Esophagus muscularis mucosa (tissue), 4 donors: ENCODE measurements at places on chromosomes 7 and 10. TPM values are rescaled to one million over a fixed set of nuclear protein-coding genes. Genes with fewer than 3 reads are reported as not detected.

The GPRIN2 gene
- 1.3 TPM for total RNA-seq

The GSTO2 gene
- total RNA-seq, result 0.52 TPM

The ADAM22 gene
- 1.8 TPM for total RNA-seq

The ITIH5 gene
- total RNA-seq, result 35.0 TPM

The ST8SIA6 gene
- total RNA-seq, result 1.3 TPM

DNA sequence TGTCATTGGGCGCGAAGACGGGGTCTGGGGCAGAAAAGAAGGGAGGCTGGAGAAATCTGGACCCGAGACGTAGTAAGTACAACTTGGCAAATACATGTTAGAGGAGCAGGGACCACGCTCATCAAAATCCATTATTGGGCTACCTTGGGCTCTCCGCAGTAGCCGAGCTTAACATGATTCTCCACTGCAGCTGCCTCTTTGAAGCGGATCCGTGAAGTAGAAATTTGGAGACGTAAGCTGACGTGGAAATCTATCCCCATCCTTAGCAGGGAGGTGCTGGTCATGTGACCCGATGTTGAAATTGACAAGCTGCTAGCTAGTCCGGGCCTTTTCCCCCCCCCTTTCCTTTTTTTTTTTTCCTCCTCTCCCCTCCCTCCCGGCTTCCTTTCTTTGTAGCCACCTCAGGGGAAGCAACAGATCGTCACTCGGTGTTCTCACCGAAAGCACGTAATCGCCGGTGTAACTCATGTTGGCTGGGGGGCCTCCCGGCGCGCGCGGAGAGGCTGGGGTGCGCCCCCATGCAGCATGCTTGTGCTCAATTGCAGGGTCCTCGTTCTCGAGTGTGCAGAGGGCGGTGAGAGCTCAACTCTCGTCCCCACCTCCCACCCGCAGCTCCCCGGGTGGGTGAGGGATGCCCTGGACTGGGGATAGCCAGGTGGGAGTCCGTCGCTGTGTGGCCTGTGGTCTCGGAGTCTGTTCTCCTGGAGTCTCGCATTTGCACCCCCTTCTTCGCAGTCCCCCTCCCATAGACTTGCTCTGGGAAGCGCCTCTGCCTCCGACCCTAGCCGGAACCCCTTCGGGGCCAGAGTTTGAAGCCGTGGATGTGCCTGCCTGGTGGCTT, at the start of gene HOXA11:
Gene HOXA11, minus strand, starts transcription at position 220 of the 841 bp plus-strand sequence. Its CDS starts 88 bp downstream, at position 132.
- no peak for DNase-seq

DNA sequence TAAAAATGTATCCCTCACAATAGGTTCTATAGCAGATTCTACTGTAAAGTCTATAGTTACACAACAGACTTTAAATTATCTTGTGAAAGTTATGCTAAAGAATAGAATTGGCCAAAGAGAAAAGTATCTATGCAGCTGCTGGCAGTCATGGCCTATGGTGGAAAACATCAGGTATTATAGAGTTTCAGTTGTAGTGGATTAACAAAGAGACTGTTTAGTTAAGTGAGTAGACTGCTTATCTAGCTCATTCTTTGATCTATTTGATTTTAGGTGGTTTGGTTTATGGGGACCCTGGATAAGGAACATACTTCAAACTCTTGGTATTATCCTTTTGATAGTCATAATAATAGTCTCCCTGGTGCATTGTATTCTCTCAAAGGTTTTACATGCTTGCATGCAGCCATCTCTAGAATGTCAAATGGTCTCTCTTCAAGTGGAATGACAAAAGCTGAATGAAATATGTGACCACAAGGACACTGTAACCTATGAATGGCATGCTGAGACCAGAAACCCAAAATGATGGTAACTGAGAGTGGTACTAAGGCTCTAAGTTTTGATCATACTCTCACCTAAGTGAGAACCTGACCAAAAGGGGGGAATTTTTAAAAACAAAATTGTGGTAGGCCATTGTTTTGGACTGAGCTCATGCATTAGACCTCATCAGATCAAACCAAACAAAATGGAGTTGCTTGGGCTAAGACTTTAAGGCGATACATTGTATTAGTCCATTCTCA, 54.9 kb upstream of the NAMPT start:
- no peak for DNase-seq

DNA sequence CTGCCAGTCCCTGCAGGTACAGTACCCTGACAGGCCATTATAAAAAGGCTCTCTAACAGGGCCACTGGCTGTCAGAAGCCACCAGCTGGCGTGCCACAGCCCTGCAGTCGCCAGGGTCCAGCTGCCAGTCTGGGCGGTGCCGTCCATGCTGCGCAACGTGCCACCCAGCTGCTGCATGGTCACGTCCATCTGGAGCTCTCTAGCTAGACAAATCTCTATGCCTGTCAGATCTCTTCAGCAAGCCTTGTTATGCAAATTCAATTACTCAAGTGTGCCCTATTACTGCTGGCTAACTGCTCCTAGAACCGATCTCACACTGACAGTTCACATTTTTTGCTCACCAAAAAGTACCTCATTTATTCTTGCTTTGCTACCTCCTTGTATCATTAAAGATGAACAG, 75.9 kb downstream of the HIBADH start:
- DNase-seq, result no peak

DNA sequence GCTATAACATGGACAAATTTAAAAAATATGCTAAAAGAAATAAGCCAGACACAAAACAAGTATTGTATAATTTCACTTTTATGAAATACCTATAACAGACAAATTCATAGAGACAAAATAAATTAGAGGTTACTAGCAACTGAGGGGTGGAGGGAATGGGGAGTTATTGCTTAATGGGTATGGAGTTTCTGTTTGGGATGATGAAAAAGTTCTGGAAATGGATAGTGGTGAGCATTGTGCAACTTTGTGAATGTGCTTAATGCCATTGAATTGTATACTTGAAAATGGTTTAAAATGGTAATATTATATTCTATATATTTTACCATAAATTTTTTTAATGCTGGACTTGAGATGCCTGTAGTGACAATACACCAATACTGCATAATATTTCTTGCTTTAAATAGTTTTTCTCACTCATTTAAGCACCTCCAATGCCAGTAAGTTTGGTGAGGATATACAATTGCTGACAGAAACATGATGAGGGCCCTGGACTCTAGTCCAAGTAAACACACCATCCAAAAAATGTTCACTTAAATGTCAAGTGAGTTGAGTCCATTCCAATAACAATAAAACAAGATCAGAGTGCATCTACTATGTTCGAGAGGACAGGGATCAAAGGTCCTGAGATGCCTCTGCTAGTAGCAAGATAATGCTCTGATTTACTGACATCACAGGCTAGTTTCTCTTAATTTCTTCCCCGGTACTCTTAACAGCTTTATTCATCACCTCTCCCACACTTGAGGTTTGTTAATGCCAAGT, 71.9 kb downstream of the NT5C2 start:
- no peak for DNase-seq

DNA sequence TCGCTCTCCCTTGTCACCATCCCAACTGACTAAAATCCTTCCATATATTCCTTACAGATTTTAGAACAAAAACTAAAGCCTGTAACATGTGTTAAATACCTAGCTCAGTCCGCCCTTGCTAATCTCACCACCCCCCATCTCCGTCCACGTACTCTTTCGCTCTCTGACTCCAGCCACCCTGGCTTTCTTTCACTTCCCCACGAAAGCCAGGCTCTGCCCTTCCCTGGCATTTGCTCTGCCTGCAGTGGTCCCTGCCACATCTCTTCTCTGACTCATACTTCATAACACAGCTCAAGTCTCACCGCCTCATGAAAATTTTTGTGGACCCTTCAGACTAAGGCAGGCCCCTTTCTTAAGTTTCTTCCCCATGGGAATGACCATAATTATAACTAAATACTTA, 11.7 kb upstream of the GPAM start:
- peak; percentile 39 for DNase-seq
